ENCODE measurements at places on chromosomes 1 and 21. TPM values are rescaled to one million over a fixed set of nuclear protein-coding genes. Genes with fewer than 3 reads are reported as not detected.

The PHACTR4 gene
- 102 TPM for polyA plus RNA-seq

The RGSL1 gene
- polyA plus RNA-seq: not detected

The CLCA2 gene
- not detected for polyA plus RNA-seq

The APOBEC4 gene
- not detected for polyA plus RNA-seq

The CELA3B gene
- polyA plus RNA-seq: not detected

The GPR37L1 gene
- 0.09 TPM for polyA plus RNA-seq

The CD1D gene
- polyA plus RNA-seq: 6.8 TPM

The NPPA gene
- 0.56 TPM for polyA plus RNA-seq

The NEK2 gene
- polyA plus RNA-seq: 20.1 TPM

The METTL18 gene
- 15.2 TPM for polyA plus RNA-seq

The S100A7A gene
- polyA plus RNA-seq: not detected

The FCRL2 gene
- not detected for polyA plus RNA-seq

- DNase-seq: no peak
These were observed at the start of gene TMCO2 for GRCh38 chr1:40247655-40248054. TSS of gene TMCO2 (plus strand) at chr1:40247937. CDS start at chr1:40247994, 57 bp downstream.

DNA sequence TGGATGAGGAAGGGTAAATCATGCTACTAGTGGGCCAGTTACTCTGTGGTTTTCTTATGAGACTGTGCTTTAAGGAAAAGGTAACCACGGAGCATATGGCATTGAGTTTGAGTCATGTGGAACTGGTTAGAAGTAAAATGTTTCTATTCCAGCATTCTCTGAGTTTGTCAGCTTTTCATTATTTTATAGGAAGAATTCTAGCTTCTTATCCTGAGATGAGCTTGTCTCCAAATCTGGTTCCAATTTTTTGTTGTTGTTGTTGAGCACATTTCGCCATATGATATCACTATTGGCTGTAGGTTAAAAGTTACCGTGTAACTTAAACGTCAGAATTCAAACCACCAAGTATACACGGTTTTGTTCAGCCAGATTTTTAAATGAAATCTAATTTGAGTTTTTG, 69.9 kb downstream of the ATF6 start:
- DNase-seq: no peak

DNA sequence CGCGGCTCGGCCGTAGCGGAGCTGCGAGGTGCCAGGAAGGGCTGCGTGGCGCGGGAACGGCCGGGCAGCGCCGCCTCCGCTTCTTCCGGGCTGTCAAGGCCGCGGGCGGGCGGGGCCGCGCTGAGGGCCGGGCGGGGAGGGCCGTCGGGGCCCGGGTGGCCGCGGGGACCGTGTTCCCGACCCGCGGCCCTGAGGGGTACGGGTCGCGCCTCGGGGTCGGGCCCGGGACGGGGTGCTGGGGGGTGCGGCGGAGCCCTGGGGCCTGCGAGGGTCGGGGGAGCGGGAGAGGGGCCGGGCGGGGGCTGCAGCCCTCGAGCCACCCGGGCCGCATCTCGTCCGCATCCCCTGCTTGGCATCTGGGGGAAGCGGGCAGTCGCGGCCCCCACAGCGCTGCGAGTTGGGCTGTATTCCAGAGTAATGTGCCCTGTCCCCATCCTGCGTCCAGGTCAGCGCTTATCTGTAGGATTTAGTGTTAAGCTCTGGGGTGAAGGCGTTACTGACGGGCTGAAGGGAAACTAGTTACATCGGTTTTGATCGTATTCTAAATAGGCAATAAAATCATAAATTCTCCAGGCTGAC, 379 bp downstream of the RER1 start:
- no peak for DNase-seq

GRCh38 chr1:36554323-36554628, 71.6 kb upstream of the CSF3R start:
- no peak for DNase-seq

GRCh38 chr1:27397749-27398148, 5.3 kb downstream of the GPR3 start:
- no peak for DNase-seq

DNA sequence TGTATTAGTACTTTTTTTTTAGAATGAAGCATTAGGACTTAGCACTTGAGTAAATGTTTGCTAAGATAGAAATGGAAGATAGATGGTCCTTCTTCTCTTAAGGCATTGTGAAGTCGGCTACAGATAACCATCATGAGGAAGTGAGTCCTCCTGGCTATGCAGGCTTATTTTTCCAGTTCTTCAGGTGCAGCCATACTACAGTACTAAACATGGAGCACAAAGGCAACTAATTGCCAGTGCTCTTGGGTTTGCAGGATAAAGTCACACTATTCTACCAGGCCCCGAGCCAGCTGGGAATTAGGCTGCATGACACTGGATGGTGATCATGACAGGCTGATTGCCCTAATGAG, 197.3 kb upstream of the SGIP1 start:
- no peak for DNase-seq

DNA sequence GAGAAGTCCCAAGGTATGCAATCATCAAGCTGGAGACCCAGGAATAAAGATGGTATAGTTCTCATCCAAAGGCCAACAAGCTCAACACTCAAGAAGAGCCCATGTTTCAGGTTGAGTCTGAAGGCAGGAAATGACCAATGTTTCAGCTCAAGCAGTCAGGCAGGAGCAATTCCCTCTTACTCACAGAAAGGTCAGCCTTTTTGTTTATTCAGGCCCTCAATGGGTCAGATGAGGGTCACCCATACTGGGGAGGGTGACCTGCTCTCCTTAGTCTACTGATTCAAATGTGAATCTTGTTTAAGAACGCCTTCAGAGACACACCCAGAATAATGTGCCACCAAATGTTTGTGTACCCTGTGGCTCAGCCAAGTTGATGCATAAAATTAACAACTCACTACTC, 262.4 kb downstream of the USP25 start:
- DNase-seq: no peak

DNA sequence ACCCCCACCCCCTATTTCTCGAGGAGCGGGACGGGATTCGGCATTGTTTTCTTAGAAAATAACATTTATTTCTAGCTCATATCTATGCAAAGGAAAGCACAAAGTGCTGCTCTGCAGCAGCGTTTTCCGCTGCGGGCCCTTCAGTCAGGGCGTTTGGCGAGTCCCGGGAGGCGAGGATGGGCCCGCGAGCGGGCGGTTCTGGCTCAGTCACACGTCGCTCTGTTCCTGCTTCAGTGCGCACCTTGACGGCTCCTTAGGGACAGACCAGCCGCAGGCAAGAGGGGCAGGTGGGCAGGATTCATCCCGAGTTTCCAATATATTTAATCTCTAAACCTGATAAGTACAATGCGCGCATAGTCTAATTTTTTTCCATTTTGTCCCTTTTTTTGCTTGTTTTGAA, 5.7 kb downstream of the DMRTA2 start:
- no peak for DNase-seq

DNA sequence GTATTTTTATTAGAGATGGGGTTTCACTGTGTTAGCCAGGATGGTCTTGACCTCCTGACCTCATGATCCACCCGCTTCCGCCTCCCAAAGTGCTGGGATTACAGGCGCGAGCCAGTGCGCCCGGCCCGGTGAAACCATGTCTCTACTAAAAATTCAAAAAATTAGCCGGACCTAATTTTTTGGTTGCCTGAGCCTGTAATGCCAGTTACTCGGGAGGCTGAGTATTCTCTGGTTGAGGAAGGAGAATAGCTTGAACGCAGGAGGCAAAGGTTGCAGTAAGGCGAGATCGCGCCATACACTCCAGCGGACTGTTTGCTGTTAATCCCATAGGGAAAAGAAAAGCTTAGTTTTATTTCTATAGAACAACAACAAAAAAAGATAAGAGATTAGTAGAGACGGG, 29.9 kb upstream of the HJV start:
- no peak for DNase-seq

GRCh38 chr21:25039461-25040380, 567.6 kb downstream of the MRPL39 start:
- DNase-seq: peak; percentile 17

DNA sequence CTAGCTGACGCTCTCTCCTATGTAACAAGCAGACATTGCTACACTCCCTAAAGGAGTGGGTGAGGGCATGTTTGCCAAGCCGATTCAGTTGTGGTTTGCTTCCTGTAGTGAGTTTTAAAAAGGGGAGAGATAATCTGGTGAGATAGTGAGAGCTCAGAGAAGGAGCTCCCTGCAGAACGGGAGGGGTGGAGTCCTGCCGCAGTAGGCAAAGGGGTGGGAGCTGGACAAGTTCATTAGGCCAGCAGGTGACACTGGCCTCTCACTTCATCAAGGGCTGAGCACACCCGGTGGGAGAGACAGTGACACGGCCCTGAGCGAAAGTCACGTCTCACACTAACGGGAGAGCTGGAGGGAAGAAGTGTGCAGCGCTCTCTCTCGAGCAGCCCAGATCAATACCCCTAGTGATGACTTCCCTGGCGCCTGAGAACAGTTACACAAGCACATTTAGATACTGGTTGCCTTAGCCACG, 144.0 kb upstream of the CD34 start:
- no peak for DNase-seq

GRCh38 chr1:168697356-168698126, 31.5 kb downstream of the DPT start:
- no peak for DNase-seq

DNA sequence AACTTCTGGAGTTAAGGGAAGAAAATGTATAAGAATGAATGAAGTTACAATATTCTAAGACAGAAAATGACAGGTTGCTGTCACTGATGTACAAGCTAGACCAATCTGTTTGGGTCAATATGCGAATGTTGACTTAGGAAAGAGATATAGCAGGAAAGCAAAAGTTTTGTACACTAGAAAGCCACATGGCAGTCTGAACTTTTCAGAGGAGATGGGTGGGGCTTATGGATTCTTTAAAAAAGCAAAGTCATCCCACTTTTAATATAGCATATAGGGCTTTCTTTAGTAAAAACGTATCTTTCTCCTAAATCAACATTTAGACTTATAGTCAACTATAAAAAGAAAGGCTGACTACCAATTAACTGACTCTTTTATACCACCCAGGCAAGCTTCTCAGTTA, 381.2 kb downstream of the PTPRC start:
- DNase-seq: no peak

DNA sequence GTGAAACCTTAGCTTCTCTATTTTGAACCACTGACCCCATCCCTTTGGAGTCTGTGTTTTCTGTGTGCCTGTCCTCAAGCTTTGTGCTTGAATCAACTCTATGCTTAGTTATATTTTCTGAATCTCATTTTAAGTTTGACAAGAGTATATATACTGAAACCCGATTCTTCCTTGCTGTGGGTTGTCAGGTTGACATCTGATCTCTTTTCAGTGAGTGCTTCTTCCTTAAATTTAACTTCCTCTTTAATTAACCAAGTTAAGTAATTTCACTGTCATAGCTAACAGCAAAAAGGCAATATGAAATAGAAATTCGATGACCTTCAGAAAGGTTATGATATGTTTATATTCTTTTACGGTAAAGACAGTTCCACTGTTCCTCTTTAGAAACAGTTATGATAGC, 69.4 kb downstream of the C1orf21 start:
- DNase-seq: peak; percentile 8

DNA sequence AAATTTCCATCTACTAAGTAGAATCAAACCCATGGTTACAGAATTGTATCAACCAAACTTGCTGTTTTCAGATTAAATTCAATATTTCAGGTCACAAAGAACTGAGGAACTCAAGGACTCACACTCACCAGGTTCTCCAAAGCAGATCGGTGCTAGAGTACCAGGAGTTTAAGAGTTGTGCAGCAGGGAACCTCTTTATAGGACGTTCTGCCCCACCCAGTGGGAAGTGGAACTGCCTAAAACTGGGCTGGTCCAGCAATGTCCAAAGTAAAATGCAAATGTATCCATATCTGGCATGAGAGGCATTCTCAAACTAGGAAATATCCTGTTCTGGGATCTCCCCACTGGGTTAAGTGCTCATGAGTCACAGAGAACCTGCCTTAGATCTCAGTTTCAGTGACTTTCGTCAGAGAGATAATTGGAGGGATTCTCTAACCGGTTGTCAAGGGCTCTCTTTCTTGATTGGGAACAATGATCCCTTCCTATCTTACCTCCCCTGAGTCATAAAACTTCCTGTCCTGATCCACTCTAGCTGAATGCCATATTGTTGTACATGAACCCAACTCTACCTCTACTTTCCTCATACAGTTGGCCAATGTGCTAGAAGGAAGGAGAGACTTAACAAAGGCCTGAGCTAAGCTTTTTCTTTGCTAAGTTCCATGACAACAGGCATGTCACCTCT, at the start of gene SPRR2D:
Gene SPRR2D, minus strand, starts transcription at position 171 of the 682 bp plus-strand sequence. CDS start 774 bp downstream, outside the sequence.
- DNase-seq: no peak

GRCh38 chr1:42142894-42143675, 10.1 kb upstream of the GUCA2B start:
- no peak for DNase-seq

- no peak for DNase-seq
These were observed 68.7 kb upstream of the MPC2 start for GRCh38 chr1:168005529-168005928.

DNA sequence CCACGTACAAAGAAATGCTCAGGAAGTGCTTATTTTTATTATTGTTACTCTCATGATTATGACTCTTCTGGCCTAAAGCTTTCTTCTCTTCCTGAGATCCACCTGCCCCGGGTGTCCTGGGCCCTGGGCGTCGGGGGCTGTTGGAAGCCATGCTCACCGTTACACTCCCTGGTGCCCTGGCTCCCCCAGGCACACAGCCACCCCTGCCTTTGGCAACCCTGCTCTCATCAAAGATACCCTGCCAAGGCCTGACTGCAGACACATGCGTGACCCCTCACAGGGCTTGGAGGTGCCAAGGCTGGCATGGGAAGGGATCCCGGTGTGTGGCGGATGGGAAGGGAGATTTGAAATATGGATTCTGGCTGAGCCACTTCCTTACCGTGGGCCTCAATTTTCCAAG, 3.3 kb upstream of the KISS1 start:
- DNase-seq: no peak

GRCh38 chr21:15355066-15355465, 290.3 kb upstream of the NRIP1 start:
- no peak for DNase-seq

GRCh38 chr1:92843046-92843423, 11.2 kb downstream of the RPL5 start:
- no peak for DNase-seq

- no peak for DNase-seq
These were observed 12.6 kb upstream of the HMCN1 start for GRCh38 chr1:185721553-185721952.

- DNase-seq: peak; percentile 58
These were observed 7.9 kb downstream of the SLC2A7 start for GRCh38 chr1:9018333-9018732.

- peak; percentile 70 for DNase-seq
These were observed 19.7 kb downstream of the VASH2 start for GRCh38 chr1:212970085-212970484.

DNA sequence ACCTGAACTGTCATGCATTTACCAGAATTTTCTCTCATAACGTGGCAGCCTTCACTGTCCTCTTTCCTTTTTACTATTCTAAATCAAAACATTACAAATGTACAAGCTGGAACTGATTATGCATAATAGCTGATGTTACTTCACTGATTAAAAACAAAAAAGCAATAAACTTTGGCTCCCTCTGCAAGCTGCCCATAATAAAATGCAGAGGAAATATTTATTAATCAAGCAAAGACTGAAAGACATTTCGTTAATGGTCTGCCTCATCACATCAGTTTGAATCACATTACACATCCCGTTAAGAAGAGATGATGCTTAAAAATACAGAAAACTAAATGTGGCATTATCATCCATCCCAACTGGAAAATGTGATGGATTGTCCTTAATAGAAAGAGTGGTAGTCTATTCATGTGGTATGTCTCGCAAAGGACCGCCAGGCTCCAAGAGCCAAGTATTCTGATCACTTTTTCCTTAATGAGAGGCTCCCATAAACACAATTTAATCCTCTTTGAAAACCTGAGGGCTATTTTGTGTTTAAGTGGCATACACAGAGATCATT, 225.3 kb downstream of the RGS7 start:
- DNase-seq: no peak
